Activated CD4-positive, alpha-beta memory T cell treated with anti-CD3 and anti-CD28 coated beads, Interleukin-2, amount 10 ng/mL, durations not matched to agents 7 days and 5 days (primary cell): ENCODE measurements at places on chromosomes 13 and 19. TPM values are rescaled to one million over a fixed set of nuclear protein-coding genes. Genes with fewer than 3 reads are reported as not detected.

GRCh38 chr13:74596691-74597090 lies 462.5 kb upstream of the KLF12 start:
- no peak overlapping the region for H3K4me3 ChIP-seq
- H3K36me3 ChIP-seq: no peaks in the 10 kb centered on the region
- H3K27ac ChIP-seq: no peak overlapping the region
- H3K4me1 ChIP-seq: no peaks in the 10 kb centered on the region
- DNase-seq: no peak
- H3K27me3 ChIP-seq: peaks cover 3% of the 10 kb centered on the region

DNA sequence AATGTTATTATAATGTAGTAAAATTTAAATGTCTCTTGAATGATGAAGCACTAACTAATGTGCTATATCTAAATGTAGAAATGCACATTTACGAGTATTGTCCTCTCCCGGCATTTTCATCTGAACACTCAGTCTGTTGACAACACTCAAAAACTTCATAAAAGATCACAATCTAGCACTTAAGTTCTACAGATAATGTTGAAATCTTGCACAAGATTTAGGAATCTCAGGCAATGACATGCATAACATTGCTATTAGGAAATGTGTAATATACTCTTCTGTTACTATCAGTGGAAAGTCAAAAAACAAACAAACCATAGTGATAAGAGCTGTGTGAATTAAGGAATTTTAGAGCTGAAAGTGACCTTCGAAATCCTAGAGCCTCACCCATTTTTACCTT lies 37.5 kb upstream of the XPO4 start:
- DNase-seq: no peak
- no peaks in the 10 kb centered on the region for H3K36me3 ChIP-seq
- H3K27me3 ChIP-seq: peaks cover 12% of the 10 kb centered on the region
- no peak overlapping the region for H3K27ac ChIP-seq
- H3K4me3 ChIP-seq: no peak overlapping the region
- peaks cover 3% of the 10 kb centered on the region for H3K4me1 ChIP-seq

GRCh38 chr13:19958155-19959111 lies at the start of gene ZMYM2:
Gene ZMYM2 (plus strand): TSS chr13:19958727. CDS start chr13:19993073, 34,346 bp downstream.
- H3K27me3 ChIP-seq: peaks cover 10% of the 10 kb centered on the region
- peaks cover 24% of the 10 kb centered on the region for H3K4me1 ChIP-seq
- peak within 1 kb of the TSS; percentile 98 for H3K4me3 ChIP-seq
- H3K27ac ChIP-seq: peak within 1 kb of the TSS; percentile 99
- peak; percentile 98 for DNase-seq

DNA sequence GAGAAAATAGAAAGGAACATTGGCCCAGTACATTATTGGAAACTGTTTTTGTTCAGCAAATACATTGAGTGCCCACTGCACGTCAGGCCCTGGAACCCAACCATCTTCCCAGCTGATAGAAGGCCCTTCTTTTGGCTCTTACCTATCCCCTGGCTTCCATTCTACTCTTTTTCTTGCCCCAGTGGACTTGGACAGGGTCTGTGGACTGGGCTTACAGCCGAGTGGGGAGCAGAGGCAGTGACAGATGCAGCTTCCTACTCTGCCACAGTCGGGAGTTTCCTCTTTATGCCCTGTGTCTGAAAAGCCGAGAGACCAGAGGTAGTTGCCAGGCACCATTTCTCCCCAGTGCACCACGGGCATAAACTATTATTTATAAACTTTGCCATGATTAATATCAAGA lies 70.4 kb downstream of the ARHGAP35 start:
- no peaks in the 10 kb centered on the region for H3K27me3 ChIP-seq
- no peak overlapping the region for H3K4me3 ChIP-seq
- peaks cover 12% of the 10 kb centered on the region for H3K36me3 ChIP-seq
- H3K27ac ChIP-seq: no peak overlapping the region
- peaks cover 65% of the 10 kb centered on the region for H3K4me1 ChIP-seq

GRCh38 chr13:99085139-99085807 lies 107.4 kb upstream of the DOCK9 start:
- H3K4me1 ChIP-seq: peaks cover 38% of the 10 kb centered on the region
- H3K36me3 ChIP-seq: peaks cover 11% of the 10 kb centered on the region
- DNase-seq: no peak
- no peaks in the 10 kb centered on the region for H3K27me3 ChIP-seq

DNA sequence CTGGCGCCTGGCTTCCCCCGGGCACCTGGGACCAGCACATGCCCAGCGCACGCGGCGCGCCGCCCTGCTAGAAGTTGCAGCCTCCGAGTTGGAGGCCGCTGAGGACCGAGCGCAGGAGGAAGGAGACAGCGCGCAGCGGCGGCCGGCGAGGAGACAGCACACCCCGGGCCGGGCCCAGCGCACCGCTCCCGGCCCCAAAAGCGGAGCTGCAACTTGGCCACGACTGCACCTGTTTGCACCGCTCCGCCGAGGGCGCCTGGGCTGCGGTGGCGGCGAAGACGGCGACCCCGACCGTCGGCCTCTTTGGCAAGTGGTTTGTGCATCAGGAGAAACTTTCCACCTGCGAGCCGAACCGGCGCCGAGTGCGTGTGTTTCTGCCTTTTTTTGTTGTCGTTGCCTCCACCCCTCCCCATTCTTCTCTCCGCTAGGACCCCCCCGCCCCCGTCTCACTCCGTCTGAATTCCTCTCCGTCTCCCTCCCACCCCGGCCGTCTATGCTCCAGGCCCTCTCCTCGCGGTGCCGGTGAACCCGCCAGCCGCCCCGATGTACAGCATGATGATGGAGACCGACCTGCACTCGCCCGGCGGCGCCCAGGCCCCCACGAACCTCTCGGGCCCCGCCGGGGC lies at the start of gene SOX1:
Gene SOX1 (plus strand): TSS at position 34 of the 626 bp plus-strand sequence. CDS start 510 bp downstream, at position 544.
- H3K4me3 ChIP-seq: no peak within 1 kb of the TSS
- peaks cover 69% of the 10 kb centered on the region for H3K27me3 ChIP-seq
- H3K4me1 ChIP-seq: peaks cover 3% of the 10 kb centered on the region
- peak within 1 kb of the TSS; percentile 35 for H3K27ac ChIP-seq
- no peak for DNase-seq
- H3K36me3 ChIP-seq: peaks cover 19% of the 10 kb centered on the region

- H3K4me1 ChIP-seq: no peaks in the 10 kb centered on the region
- H3K27ac ChIP-seq: no peak overlapping the region
- DNase-seq: no peak
- H3K36me3 ChIP-seq: no peaks in the 10 kb centered on the region
Observed at GRCh38 chr13:35485424-35485823, 8.9 kb upstream of the MAB21L1 start.

GRCh38 chr13:112776354-112776753 lies 86.5 kb downstream of the ATP11A start:
- DNase-seq: no peak
- no peak overlapping the region for H3K4me3 ChIP-seq

- no peak for DNase-seq
- no peaks in the 10 kb centered on the region for H3K27me3 ChIP-seq
Observed at GRCh38 chr13:47798194-47798593, 202.9 kb downstream of the SUCLA2 start.

DNA sequence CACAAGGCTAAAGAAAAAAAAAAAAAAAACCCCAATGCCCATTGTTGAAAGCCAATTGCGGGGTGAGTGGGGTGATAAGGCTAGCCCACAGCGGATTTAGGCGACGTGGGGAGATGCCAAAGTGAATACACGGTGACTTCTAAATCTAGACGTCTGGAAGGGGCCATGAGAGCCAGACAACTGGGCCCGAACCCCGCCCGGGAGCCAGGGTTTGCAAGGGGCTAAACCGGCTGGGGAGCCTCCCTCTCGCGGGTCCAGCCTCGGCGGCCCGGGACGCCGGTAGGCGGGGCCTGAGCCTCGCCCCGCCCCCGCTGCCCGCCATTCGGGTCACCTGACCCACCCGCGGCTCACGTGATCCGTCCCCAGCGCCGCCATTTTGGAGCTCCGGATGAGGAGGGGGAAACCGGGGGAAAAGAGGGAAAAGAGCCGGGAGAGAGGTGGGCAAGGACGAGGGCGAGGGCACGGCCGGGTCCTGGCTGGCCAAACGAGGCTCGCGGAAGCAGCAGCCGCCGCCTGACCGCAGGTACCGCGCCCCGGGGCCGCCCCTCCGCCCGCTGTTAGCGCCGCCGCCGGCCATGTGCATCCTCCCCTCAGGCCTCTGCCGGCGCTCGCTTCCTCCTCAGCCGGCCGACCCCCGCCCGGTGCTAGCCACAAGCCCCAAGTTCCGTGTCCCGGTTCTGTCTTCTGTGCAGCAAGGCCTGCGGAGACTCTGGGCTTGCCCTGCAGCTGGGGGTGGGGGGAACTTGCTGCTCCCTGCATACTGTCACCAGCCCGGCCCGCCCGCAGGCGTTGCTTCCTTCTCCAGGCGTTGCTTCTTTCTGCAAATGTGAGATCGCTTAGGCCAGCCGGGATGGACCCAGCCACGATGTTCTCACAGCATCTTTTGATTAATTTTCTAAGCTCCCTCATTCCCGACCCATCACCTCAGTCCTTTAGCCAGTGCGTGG lies at the start of gene ZNF507:
Gene ZNF507 (plus strand): TSS at position 350 of the 947 bp plus-strand sequence. CDS start 7,221 bp downstream, outside the sequence.
- H3K4me1 ChIP-seq: peaks cover 41% of the 10 kb centered on the region
- peaks cover 10% of the 10 kb centered on the region for H3K27me3 ChIP-seq
- DNase-seq: peak; percentile 88
- H3K27ac ChIP-seq: peak within 1 kb of the TSS; percentile 90
- peaks cover 32% of the 10 kb centered on the region for H3K36me3 ChIP-seq

The F7 gene
- total RNA-seq: not detected

The CERS1 gene
- total RNA-seq: not detected

The DHDH gene
- 1.6 TPM for total RNA-seq

The MAMSTR gene
- total RNA-seq: 1.2 TPM
